ENCODE measurements at places on chromosomes 5 and 9. TPM values are rescaled to one million over a fixed set of nuclear protein-coding genes. Genes with fewer than 3 reads are reported as not detected.

GRCh38 chr5:67045816-67046740 is 150.5 kb downstream of the CD180 start:
- DNase-seq, result no peak

DNA sequence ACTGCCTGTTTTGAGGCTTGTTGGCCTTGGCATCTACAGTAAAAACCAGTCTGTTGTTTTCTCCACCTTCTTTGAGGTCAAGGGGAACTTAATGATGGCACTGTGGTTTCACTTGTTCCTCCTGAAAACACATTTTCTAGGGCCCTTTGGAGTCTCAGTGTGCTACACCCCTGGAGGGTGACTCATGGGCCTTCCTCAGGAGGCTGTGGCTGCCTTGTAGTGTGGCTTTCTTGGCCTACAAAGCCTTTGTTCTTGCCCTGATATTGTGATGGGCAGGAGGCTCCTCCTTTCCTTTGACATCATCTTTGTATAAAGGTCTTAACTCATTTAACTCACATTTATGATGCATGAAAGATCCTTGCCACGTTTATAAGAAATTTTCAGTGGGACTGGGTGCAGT is 56.3 kb upstream of the GPBP1 start:
- no peak for DNase-seq

DNA sequence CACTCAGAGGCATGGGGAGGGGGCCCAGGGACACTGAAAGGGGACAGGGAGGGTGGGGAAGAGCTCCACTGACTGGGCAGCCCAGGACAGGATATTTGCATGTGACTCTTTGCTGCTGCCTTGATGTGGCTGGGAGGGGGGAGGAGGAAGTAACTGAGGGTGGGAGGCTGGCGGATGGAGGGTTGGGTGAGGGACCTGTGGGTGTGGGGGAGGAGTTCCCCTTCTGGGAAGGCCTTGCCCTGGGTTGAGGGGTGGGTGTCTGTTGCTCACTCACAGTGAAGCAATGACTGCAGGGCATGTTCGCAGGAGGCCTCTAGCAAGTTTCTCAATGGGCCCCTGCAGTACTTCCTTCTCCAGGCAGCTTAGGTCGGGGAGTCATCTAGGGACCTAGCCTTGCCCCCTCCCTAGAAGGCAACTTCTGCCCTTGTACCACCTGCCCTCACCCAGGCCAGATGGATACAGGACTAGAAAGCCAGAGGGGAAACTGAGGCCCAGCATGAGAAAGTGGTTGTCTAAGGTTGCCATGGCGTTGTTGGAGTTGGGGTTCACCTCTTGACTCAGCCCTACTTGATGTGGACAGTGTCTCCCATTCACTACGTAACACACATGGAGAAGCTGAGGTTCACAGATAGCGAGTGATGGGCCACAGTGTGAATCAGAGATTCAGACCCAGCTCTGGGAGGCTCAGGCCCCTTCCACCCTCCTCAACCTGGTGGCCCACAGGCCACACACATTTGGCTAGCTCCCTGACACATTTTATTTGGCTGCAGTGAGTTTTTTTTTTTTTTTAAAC is 3.0 kb downstream of the GRK6 start:
- no peak for DNase-seq

- DNase-seq, result no peak
These were observed 35.2 kb downstream of the RXRA start for GRCh38 chr9:134361426-134361825.

DNA sequence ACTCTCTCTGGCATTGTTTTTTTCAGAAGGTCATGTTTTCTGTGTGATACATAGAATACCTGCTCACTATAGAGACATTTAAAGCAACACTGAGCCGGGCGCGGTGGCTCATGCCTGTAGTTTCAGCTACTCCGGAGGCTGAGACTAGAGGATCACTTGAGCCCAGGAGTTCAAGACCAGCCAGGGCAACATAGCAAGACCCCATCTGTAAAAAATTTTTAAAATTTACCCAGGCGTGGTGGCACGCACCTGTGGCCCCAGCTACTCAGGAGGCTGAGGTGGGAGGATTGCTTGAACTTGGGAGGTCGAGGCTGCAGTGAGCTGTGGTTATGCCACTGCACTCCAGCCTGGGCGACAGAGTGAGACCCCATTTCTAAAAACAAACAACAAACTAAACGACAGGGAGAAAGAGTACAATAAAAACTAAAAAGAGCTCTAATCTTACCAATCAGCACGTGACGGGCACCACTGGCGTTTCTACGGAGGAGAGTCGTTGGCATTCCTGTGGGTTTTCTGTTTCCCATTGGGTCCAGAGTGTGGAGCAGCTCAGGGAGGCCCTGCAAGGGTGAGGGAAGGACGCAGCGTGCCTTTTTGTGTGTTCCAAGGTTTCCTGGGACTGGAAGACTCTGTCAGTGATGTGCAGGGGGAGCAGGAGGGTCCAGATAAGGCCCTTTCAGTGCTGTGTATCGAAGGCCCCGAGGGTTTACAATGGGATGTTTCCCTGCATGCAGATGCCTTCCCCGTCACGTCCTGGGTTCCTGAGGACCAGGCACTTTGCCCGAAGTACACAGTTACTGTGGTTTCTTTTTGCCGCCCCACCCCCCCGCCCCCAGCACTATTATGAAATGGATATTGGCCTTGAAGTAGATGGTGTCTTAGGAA is 7.2 kb upstream of the RNU6ATAC start:
- no peak for DNase-seq

DNA sequence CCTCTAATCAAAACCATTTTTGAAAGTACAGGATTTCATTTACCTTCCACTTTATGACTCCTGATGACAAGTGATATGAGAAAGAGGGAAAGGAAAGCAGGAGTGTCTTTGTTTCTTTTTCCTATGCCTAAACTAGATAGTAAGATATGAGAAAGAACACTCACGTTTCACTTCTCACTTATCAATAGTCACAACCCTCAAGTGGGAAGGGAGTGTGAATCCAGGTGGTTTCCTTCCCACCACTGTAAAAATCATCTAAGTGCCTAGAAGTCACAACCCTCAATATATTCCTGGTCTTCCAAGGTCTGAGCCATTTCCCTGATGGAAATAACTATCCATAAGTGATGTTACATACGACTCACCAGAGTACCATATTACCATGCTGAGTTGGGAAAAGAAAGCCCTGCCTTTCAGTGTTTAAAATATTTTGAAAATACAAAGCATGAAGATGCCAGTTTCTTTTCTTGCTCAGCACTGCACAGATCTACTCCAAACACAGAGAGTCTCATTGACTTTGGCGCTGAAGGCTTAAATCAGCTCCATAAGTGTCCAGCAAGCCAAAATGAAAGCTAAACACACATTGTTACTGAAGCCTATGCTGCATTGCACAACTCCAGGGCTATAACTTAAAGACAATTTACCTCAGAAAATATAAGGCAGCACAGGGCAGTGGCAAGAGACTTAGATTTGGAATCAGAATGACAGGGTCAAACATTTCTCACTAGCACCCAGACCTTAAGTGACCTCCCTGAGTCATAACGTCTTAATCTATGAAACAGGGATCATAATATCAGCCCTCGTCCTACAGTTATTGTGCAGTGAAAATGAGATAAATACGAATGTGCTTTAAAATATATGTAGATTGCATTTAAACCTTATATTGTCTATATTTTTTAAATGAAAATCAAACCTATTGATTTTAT is 301.2 kb downstream of the KIAA0825 start:
- DNase-seq, result no peak

CCNJL gene
- total RNA-seq, result 0.80 TPM
